Fibroblast of skin of scalp (primary cell): ENCODE measurements at places on chromosomes 5 and 9.

DNA sequence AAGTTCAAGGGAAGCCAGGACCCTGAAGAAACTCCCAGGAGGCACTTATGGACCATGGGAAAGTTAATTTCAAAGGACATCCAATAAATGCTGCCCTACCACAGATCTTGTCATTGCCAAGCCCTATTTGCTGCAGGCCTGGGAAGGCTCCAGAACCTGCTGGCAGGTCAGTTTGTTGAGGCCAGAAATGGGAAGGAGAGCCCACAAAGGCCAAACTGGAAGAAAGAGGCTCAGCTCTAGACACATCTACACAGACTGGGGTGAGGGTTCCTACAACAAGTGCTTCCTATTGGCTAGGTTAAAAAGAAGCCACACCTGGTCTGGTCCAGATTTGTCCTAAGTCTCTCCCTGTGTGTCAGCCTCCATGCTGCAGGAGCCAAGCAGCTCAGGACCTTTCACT lies 94.4 kb downstream of the SIL1 start:
- DNase-seq: no peak

DNA sequence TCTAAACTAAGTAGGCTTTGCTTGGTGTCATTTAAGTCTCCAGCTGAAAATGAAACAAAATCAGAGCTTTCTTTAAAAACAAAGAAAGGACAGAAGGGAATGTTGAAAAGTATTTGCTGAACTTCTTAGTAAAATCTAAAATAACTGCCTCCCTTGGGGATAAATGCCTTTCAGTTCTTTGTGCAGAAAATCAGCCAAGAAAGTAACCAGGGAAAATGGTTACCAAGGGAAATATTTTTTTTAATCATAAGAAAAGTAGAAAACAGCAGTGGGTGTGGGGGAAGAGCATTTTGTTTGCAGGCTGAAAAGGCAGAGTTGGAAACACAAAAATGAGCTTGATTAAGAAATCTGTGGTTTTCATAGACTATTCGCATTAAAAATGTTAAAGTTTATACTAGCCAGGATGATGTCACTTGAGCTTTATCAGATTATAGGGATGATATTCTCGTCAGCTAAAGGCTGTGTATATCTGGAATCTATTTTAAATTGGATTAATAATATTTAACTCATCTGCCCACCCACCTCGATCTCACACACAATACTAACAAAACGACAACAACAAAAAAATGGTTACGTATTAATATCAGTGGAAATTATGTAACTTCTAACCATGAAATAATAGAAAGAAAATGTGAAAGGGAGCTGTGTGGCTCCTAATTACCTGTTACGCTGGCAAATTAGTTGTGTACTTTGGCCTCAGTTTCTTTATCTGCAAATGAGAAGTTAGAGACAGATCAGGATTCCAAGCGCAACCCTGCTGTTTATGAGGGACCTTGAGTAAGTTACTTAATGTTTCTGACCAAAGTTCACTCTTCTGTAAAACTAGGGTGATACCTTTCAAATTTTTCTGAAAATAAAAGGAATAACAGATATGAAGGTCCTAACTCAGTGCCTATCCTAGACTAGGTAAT lies at the start of gene ECM2:
TSS of gene ECM2 (minus strand) at position 51 of the 911 bp plus-strand sequence. CDS start 13,124 bp downstream, outside the sequence.
- peak; percentile 92 for DNase-seq

DNA sequence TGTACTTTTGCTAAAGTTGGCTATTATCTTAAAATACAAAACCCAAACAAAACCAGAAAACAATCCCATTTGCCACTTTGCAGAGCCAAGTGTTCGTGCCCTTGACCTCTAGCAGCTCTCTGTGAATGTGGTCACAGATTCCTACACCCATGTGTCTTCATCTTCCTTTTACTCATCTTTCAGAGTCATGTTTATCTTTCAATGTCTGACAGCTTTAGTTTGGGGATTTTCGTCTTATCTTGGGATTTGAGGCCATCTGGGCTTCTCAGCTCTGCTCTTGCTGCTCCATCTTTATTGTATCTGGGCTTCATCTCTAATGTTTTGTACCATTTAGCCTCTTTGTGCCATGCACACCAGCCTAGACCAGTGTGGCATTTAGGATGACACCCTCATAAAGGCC lies 81.0 kb downstream of the DAPK1 start:
- DNase-seq: no peak

DNA sequence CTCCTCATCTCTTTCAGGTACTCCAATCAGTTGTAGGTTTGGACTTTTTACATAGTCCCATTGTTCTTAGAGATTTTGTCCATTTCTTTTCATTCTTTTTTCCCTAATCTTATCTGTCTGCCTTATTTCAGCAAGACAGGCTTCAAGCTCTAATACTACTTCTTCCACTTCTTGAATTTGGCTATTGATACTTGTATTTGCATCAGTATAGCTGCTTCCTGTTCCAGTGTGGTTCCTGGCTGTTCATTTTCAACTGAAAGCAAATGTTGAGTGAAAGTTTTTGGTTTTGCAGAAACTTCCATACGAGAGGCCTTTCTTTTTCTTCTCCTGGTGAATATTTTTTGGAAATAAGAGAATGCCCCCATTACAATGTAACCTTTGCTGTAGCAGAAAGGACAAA lies 12.0 kb upstream of the IFNA1 start:
- DNase-seq: no peak

DNA sequence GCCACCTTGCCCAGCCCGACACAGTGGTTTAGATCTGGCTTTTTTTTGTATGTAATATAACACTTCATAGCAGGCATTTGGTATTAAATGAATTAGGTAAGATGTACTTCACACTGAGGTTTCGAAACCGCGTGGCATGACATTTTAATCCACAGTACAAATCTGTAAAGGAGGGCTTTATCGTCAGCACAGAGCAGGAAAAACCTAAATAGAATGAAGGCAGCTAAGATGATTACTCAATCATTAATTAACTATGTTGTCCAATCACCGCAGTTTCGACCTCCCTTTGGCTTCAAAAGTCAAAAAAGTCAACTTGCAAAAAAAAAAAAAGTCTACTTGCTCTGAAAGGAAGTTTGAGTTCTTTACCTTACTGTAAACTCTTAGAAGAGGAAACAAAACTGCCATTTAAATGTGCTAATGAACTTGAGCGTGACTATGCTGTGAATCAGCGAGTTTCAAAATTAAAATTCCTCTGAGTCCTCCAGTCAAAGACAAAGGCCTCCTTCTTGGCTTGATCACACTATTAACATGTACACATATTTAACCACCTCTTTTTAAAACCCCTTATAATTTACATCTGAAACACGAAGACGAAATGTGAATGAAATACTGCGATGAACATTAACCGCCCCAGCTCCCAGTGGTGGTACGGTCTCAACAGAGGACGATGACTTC lies 698 bp upstream of the SEC24A start:
- DNase-seq: peak; percentile 67

- no peak for DNase-seq
Observed at GRCh38 chr5:83589786-83590185, 118.2 kb downstream of the VCAN start.

DNA sequence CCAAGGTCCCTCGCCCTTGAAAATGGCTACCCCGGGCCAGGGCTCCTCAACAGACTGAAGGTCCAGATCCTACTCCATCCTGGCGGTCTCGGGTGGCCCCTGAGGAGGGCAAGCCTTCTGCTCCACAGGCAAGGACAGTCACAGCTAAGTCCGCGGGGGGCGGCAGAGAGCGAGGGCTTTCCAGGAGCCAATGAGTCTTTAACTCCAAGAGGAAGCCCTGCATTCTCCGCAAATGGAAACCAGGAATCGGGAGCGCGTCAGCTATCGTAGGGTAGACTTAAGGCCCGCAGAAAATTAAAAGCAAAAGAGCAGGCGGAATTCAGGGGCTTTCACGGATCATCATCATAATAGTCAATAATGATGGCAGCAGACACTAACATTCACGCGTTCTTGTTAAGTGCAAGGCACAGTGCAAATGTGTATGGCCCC lies 87.8 kb upstream of the TNFAIP8 start:
- peak; percentile 96 for DNase-seq

DNA sequence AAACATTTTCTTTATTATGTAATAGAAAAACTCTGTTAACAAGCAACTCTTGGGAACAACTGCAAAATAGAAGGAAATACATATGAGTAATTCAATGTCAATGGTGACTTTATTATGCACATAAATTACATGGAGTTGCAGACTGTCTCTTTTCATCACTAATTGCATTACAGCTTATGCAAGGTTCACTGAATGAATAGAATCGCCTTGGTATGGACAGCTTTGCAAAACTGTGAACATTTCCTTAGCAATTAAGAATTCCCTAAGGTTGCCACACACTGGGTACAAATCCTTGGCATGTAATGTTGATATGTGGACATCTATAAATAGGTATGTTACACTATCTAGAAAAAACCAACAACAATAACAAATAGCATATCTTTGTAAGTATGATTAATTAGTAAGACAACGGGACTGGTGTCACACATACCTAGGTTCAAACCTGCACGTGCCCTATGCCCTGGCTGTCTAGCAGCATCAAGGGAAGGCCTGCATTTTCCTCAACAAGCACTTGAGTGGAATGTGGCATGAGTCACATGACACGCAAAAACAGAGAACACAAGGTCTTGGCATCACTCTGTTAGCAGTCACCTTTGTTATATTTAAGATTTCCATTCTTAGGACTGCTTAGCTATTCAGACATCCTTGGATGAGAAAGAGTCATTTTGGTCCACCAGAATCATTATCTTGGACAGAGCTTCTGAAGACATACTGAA lies 263.9 kb downstream of the CTNND2 start:
- DNase-seq: no peak

DNA sequence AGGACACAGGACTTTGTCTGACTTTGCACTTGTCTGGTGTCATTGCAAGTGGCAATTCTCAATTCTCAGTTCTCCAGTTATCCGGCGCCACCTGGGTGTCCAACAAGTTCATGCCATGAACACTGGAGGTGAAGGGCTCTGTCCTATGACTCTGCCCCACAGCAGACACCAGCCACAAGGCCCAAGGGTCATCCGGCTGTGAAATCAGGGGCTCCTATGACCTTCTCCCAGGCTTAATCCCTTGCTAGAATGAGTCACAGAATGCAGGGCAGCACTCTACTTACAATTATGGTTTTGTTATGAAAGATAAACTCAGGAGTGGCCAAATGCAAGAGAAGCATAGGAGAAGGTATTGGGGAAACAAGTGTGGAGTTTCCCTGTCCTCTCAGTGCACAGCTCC lies 392.0 kb downstream of the GADD45G start:
- no peak for DNase-seq

GRCh38 chr9:114908104-114908622 lies 22.2 kb downstream of the TNFSF8 start:
- DNase-seq: no peak

DNA sequence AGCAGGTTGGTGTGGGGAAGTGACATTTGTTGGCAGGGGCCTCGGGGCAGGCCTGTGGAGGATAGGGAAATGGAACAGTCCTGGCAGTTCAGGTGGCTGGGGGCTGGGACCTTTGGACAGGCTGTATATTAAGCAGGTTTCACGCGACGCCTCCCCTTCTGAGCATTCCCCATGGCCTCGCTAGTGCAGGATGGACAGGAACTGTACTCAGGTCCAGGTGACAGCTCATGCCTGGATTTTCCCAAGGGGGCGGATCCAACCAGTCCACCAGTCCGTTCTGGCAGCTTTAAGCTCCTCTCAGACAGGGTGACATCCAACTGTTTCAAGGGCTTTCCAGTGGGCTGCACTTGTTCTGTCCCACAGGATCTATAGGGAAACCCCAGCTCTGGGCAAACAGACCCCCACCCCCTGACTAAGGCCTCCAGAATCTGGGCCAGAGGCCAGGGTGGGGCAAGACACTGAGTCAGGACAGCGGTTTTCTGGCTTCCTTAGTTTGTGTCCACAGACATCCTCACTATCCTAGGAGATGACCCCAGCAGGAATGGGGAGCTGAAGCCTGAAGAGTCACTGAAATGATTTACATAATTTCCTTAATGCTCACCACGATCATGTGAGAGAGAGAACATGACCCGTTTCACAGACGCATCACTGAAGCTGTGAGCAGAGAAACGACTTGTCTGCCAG lies 20.9 kb downstream of the CSF2 start:
- peak; percentile 96 for DNase-seq

DNA sequence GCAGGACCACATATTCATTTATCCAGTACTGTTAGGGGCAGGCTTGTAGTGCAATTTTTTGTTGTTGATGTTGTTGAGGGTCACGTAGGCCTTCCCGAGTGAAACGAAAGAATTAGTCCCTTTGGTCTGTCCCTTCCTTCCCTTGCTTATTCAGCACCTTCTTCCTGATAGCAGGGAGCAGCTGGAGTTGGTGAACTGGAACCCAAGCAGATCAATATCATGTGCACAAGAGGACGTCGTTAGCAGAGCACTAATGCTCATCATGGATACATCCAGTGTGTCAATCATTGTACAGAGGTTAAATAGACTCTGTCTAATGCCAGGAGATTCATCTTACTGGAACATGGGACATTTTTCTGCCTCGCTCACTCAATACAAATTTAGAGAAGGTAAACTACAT lies 33.0 kb upstream of the MAP1B start:
- DNase-seq: no peak

DNA sequence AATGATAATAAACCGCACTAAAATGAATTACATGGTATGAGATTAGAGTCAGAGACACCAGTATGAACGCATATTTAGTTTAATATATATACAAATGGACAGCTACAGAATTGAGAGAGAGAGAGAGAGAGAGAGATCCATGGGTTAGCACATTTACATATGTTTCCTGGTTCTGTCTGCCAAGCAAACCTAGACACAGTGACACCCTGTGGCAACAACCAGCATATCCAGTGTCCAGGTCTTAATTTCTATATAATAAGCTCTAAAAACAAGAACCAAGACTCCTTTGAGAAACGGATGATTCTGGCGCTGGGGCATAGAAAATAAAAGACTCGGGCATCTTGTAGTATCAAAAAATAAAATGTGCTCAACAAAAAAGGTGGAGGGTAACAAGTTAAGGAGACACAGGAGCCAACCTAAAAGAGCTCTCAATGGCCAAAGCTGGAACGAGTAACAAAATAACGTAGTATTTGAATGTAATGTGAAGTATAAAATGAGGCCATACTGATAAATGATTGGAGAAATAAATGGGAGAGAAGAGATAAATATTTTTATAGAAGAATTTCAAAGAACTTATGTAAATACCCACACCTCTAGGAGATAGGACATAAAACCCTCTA lies 84.5 kb downstream of the RFX3 start:
- DNase-seq: peak; percentile 65
